ENCODE measurements at places on chromosomes 3 and 15.
A peak's percentile ranks its signal among the peaks of the same experiment; 100 is the strongest.

DNA sequence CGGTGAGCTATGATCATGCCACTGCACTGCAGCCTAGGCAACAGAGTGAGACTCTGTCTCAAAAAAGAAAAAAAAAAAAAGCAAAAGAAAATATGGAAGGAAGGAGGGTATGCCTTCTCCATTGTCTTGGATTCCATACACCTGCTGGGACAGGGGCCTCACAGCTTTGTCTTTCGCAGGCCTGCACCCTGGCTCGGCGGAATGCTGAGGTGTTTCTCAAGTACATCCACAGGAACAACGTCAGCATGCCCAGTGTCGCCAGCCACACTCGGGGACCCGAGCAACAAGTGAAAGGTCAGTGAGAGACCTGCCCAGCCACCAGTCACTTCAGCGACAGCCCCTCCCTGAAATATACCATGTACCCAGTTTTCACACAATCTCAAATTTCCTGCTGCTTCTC, 288.5 kb upstream of the UMPS start:
- no peak for DNase-seq

GRCh38 chr3:194481525-194482195, 5.1 kb downstream of the ATP13A3 start:
- DNase-seq = no peak

- no peak for DNase-seq
Measured at GRCh38 chr3:126531051-126531330, 7.0 kb downstream of the CHST13 start.

DNA sequence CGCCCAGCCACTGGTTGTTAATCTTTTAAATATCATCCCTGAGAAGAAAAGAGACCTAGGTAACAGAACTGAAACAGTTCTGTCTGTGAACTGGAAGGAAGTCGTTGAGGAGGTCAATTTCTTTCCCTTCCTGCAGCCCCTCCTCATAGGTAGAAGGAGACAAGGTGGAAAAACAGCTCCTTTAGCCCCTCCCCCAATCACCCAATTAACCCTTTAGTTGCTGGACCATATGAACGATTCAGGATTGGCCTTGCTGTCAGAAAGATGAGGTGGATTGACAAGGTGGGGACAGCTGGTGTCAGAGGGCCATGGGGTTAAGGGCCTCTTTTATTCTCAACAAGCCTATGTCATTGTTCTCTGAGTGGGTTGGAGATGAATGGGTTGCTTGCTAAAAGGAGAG, 36.0 kb upstream of the ZNF445 start:
- DNase-seq = no peak

GRCh38 chr3:55880357-55880756, 393.3 kb upstream of the WNT5A start:
- no peak for DNase-seq

DNA sequence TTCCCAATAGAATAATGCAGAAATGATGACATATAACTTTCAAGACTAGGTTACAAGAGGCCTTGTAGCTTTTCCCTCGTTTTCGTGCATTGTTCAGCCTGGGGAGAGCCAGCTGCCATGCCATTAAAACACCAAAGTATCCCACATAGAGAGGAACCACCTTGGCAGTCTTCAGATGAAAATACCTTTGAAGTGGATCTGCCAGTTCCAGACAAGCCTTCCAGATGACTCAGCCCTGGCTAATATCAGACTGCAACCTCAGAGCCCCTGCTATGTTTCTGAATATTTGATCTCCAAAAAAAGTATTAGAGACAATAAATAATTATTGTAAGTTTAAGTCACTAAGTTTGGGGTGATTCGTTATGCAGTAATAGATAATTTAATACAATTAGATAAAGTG, 294.3 kb upstream of the GBE1 start:
- no peak for DNase-seq

- DNase-seq = no peak
Measured at GRCh38 chr3:100075851-100076730, 38.2 kb downstream of the FILIP1L start.

- DNase-seq = no peak
Measured at GRCh38 chr3:161851941-161852566, 355.4 kb downstream of the OTOL1 start.

- DNase-seq = no peak
Measured at GRCh38 chr3:43865351-43865750, 174.6 kb downstream of the ABHD5 start.

DNA sequence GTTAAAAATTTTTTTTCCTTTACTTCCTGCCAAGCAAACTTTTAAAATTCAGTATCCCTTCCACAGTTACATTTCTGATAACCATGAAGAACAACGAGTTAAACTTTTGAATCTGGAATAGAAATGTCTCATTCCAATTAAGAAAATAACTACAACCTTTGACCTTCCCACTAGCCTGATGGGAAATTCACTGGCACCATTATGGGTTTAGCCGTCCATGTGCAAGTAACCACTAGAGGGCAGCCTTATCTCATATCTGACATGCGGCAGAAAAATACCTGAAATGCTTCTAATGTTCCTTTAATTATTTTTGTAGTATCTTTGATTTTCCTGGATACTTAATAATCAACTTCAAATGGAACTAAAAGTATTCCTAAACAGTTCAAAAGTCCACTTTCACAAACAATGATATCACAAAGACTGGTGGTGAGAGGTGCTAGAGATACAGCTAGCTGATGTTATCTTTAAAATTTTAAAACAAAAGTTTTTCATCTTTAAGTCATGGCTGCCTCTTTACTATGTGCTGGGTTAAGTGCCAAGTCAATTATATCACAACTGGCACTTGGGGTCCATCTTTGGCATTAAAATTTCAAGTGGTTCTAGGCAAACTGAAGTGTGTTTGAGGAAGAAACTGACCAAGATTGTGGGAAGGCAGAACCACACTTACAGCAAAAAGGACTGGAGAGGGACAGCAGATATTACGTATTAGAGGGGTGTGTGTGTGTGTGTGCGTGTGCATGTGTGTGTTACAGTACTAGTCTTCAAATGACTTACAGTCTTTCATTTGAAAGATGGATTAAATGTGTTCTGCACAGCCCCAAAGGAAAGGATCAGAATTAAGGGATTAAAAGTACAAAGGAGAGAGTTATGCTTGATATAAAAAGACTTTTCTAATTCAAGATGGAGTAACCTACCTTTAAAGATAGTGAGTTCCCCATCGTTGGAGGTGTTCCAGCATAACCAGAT, 107.1 kb upstream of the ICE2 start:
- DNase-seq = no peak

DNA sequence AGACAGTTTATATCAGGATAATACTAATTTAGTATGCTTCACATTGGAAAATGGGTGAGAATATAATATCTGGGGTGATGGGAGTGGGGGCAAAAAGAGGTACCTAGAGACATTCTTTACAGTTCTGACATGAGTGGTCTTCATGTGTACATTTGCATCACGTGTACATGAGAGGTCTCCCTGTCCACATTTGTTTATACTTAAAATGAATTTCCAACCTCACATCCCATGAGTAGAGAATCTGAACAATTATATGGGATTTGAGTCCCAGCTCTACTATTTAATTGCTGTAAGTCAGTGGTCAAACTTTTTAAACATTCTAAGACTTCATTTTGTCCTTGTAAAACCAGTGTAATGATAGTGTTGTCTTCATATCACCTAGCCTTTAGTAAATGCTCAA, 408.4 kb downstream of the NAALADL2 start:
- no peak for DNase-seq

GRCh38 chr15:36479200-36479896, 100.1 kb upstream of the CDIN1 start:
- DNase-seq = no peak

DNA sequence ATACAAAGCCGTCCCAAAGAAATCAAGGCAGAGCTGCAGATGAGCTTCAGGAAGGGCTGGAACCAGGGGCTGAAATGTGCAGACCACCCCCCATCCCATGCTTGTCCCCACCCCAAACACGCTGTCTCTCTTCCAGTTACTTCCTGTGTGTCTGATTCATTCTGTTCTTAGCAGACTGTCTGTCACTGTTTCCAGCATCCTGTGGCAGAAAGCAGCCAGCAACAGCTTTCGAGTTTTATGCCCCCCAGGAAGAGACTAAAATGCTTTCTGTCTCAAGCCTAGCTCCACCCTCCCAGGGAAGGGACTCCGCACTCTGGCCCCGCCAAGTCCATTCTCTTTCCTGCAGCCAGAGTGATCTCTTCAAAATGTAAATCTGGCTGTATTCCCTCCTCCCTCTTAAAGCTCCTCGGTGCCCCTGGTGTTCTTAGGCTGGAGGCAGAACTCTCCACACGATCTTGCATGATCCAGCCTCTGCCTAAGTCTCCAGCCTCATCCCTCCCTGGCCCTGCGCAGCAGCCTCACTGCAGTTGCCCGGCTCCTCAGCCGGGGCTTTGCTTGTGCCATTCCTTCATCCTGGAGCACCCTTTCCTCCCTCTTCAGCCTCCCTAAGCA, 41.5 kb downstream of the HRH1 start:
- DNase-seq = peak; percentile 9

DNA sequence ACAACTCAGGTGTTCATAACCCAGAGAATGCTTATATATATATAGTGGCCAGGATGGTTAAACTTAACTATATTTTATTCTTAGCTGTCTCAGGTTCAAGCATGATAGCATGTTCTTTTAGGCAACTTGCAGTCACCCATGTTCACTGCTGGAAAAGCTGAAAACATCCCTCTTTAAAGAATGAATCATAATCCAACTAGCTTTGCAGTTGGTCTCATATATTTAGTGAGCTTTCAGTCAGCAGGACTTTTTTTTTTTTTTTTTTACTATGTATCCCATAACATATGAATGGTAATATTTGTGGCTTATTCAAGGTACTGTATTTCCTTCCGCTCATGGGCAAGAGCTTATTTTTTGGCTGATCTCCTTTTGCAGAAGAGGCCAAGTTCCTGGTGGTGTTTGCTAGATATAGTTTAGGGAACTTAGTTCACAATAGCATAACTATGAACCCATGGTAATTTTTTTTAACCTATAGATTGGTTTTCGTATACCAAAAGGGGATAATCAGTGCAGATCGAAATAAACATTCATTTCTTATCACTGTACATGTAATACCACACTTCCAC, 77.6 kb downstream of the CMSS1 start:
- DNase-seq = no peak

GRCh38 chr3:37107846-37108245, 66.5 kb downstream of the LRRFIP2 start:
- DNase-seq = no peak

DNA sequence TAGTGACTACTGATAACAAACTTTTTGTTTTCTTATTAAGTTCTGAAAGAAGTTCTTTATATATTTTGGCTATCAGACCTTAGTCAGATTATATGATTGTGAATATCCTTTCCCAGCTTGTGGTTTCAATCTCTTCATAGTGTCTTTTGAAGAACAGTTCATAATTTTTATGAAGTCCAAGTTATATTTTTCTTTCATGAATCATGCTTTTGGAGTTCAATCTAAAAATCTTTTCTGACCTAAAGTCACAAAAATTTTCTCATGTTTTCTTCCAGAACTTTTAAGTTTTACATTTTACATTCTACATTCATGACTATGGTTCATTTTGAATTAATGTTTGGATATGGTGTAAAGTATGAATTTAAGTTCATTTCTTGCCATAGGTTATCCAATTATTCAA, 34.2 kb upstream of the OCA2 start:
- DNase-seq = no peak

DNA sequence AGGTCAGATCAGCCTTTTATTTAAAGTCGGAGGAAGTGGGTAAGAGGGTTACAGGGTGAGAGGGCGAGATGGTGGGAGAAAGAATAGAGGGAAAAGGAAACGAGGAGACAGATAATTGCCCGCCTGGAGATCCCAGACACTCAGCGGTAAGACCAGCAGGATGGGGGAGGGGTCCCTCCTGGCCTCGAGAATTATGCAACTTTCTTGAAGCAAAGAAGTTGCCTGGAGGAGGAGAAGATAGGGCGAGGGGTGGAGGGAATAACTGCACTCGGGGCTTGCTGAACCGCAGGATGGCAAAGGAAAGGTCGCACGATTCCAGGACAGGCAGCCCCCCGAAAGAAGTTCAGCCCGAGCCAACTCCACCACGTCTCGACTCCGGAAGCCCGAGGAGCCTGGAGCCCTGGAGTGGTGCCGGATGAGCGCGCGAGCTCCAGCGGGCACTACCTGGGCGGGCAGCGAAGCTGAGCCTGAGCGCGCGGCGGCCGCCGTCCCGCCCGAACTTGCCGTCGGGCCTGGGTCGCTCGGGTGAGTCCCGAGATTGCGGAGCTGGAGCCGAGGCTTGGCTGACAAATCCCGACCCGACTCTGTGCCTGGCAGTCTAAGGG, 402 bp downstream of the WWTR1 start:
- DNase-seq = no peak

DNA sequence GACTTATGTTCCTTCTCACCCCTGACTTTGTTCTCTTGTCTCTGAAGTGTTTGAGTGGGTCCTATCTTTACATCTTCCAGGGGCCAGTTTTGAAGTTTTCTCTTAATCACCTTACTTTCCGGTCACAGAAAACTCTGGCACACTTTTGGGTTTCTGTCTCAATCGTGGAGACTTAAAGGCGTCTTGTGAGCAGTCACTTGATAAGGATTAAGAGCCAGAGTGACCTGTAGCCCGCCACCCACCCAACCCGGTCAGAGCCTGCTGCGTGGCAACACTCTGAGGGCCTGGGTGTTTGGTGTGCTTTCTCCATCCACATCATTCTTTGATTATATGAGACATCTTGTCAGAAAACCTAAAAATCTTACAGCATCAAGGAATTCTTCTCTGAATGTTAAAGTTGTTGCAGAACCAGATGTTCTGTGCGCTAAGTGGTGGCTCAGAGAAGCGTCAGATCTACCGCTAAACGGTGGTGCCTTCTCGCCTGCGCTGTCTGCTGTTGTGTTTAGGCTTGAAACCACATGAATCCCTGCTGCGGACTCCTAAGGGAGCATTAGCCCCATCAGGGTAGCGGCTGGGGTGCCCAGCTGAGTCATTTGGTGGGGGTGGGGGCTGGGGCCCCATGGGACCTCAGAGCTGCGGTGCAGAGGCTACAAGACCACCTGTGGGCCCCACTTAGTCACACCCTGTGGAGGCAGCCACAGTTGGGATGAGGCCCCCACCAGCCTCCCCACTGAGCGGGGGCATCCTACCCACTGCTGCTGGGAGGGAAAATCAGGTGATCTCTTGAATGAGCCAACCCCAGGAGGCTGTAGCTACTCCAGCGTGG, 158.7 kb upstream of the BHLHE40 start:
- DNase-seq = peak; percentile 53

DNA sequence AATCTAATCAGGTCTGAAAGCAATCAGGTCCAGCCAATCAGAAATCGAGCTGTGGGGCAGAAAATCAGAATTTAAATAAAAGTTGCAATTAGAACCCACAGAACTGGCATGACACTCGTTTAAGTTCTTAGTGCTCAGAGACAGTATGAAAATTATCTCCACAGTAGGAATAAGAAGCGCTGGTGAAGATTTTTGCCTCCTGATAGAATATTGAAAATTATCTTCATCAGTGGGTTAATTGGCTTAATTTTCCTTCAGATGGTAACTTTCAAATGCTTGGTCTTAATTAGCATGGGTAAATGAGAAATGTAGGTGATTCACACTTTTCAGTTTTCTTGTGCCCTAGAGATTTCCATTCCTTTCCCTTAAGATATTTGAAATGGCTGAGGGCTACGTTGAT, 109.1 kb upstream of the MDFIC2 start:
- DNase-seq = no peak

GRCh38 chr3:65562447-65562846, 476.3 kb downstream of the MAGI1 start:
- no peak for DNase-seq

Data from stimulated activated CD8-positive, alpha-beta memory T cell treated with anti-CD3 and anti-CD28 coated beads, Interleukin-7, amount 100 ng/mL, for 48 hours (primary cell).